Activated T-cell treated with anti-CD3 and anti-CD28 coated beads for 4 hours (primary cell): ENCODE measurements at places on chromosomes 7 and 10.

DNA sequence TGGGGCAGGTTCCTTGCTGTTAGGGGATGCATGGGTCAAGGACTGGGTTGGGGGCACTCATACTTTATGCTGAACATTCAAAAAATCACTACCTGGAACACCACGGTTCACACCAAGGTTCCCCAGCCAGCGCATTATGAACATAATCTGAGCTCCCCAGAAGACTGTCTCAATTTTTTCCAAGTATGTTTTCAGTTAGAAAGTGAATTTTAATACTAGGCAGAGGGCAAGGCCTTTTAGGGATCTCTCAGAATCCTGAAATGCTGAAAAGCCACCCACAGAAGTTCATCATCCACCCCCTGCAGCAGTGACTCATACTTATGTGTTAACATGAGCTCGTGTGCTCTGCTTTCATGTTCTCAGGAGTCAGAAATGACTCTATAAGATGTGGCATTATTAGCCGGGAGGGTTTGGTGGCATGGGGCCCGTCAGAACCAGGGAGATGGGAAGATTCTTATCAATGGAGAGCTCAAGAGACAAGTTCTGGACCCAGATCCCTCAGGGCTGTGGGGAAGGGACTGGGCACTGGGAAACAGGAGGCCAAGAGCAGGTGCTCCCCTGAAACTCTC is 185.2 kb upstream of the ITGB1 start:
- DNase-seq = peak; percentile 51

GRCh38 chr7:22387583-22387982 is 30.6 kb upstream of the RAPGEF5 start:
- no peak for DNase-seq

- no peak for DNase-seq
Observed at GRCh38 chr10:59075576-59075975, 100.9 kb upstream of the PHYHIPL start.

GRCh38 chr7:27295236-27295635 is 52.6 kb downstream of the EVX1 start:
- DNase-seq = no peak

DNA sequence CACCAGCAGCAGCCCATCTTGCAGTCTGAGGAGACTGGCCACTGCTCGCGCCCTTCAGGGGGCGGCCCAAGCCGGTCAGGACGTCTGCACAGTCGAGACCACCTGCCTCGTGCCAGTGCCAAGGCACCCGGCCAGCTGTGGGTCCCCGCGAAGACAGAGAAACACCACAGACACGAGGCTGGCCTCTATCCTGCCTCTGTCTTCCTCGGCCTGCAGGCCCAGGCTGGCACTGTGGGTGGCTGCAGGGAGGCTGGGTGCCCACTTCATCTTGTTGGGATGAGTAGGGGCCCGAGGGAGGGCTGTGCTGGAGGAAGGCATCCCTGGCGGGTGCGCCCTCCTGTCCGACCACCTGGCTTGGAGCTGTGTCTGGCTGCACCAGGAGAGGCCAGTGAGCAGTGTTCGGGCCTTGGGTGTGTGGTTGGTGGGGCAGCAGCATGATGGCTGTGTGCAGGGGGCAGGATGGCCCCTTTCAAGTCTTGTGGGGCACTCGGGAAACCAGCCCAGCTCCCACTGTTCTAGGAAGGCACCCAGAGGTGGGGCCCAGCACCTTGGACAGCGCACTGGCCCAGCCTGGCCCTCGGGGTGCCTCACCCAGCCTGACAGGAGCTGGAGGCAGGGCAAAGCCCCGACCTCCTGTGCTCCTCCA is 7.3 kb downstream of the DPYSL4 start:
- no peak for DNase-seq

DNA sequence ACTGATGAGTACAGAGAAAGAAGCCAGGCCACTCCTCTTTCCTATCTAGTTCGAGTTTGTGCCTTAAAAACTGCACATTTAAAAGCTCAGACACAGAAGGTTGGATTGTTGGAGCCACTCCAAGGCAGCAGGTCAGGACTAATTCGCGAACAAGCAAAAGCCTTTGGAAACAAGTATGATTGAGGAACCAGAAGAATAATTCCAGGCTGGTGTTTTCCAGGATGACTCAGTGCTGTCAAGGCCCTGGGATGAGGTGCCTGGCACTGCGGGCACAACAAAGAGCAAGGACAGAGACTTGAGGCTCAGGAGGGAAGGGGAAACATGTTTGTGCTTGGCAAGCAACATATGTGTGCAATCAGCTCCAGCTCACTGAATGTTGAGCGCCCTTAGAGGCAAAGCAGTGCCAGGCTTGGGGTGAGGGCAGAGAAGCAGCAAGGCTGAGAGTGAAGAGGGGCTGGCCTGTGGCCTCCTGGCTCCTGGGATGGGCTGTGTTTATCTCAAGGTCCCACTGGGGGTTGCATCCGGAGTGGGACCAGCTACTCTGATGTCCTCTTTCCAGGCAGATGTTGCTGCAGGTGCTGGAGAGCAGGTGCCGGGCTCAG is 44.1 kb downstream of the VSTM4 start:
- DNase-seq = no peak

DNA sequence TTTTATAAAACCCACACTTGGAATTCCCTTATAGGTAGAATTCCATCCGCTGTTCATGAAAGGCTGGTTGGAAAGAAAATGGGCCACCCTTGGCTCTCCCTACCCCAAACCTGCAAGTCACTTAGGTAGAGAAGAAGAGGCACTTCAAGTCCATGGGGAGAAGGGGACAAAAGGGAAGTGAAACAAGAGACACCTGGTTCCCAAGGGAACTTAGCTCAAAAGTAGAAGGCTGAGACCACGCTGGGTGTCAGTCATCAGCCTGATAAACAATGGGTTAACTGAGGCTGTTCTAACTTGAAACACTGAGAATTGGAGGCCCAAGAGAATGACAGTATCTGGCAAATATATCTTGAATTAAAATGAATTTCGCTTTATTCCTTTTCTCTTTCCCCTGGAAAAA is 330.8 kb upstream of the NFE2L3 start:
- DNase-seq = no peak

DNA sequence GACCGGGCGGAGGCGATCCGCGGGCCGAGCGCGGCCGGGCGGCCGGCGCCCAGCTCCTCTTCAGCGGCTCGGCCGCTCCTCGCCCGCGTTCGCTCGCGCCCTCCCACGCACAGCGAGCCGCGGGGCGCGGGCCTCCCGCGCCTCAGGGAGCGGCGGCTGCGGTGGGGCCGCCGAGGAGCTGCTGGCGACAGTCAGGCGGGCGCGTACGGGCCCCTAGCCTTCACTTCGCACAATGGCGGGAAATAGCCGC is at the start of gene MCMBP:
Gene MCMBP (minus strand): TSS at position 234 of the 250 bp plus-strand sequence. CDS start 259 bp downstream, outside the sequence.
- no peak for DNase-seq

DNA sequence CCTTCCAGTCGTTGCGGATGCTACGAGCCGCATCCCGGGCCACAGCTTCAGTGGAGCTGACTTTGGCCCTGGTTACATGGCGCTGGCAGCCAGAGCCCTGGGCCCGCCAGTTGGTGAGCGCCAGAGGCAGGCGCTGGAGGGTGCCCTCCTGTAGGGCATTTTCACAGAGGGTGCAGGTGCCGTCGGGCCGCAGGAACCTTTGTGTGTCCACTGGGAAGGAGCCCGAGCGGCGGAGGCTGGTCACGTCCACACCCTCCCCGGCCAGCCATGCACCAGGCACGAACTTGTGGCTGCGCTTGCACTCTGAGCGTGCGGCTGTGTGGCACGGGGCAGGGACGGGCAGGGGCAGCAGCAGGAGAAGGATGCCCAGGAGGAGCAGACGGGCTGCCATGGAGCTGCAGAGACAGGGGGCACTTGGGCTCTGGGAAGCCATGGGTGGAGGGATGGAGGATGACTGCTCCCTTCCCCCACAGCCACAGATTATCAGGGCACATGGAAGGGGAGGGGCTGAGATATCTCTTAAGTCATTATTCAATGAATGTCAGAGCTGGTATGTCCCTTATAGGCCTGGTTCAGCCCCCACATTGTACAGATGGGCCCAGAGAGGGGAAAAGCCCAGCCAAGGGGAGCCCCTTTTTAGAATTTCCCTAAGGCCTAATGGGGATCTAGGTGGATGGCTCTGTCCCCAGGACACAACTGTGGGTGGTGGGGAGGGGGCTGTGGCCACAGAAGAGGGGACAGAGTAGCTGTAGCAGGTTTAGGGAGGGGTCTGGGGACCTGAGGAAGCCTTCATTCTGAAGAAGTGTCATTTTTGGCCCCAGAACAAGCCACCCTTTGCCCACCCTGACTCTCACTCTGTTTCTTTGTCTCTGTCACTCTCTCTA is 1.8 kb downstream of the PRF1 start:
- no peak for DNase-seq

DNA sequence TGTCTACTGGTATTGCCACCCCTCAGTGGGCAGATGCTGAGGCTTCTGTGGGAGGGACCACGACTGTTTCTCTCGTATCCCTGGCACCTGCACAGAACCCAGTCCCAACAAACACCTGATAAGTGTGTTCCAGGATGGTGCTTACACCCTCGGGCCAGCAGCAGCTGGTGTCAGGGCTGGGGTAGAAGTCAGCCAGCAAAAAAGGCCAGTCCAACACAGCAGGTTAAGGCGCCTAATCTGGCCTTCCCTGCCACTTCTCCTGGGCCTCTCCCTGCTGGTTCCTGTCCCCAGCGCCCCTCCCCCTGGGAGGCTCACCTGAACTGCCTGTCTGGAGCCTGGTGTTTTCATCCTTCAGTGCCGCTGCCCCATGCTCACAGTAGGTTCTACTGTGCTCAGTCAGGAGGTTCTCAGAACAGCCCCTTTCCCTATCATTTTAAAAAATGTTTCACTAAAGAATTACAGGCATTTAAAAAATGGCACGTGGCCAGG is 20.0 kb downstream of the PODXL start:
- DNase-seq = no peak

GRCh38 chr10:9869205-9869604 is 1148.5 kb upstream of the CELF2 start:
- DNase-seq = no peak

DNA sequence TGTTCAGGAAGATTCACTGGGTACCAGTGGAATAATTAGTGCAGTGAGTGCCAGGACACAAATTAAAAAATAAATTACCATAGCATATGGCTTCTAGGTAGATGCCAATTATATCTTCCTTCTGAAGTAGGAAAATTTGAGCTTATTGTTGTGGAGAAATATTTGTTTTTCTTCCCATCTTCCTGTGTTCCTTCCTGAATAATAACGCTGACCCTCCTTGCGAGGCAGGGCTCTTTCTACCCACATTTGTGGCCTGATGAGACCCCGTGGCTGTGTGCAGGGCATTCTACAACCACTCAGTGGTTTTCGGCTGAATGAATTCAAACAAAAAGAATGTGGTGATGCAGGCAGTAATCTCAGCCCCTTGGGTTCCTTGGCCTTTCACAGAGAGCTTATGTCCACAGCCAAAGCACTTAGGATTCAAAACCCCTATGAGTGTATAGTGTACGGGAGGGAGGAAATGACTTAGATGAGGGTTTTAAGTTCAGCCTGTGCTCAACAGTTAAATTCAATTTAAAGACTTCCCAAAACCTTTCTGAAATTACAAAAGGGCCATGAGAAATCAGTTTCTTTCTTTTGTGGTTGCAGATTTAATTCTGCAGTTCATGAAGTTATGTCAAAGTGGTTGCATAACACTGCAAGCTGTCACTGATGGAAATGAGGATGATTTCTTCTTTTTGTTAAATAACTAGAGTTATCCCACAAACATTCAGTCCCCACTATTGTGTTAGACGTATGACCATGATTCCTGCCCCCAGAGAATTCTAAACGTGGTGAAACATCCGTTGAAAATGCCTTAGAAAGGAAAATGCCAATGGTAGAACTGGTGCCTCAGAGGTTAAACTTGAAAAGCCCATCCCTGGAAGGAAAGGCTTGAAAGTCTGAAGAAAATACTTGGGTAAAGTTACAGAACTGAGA is 255.3 kb downstream of the FZD1 start:
- DNase-seq = no peak

DNA sequence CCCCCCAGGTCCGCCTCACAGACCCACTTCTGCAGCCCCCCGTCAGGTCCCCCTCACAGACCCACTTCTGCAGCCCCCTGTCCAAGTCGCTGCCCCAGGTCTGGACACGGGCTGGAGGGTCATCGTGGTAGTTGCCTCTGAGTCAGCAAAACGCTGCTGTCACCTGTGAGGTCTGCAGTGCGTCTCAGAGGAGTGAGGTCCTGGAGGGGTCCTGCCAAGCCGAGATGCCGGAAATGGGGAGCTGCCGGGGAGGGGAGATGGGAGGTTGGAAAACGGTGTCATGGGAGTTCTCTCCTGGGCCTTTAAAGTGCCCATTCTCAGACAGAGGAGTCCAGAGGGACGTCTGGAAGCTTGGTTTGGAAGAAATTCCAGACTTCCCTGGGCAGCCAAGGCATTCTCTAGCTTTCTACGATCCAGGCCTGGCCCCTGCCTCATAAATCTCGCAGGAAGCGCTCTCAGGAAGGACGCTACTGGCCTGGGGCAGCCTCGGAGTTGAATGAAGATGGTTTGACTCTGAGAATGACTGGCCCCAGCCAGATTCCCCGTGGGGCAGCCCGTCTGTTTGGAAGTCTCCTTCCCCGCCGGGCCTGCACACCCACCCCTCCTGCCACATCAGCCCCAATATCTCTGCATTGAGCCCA is 38.7 kb downstream of the CALML3 start:
- no peak for DNase-seq

DNA sequence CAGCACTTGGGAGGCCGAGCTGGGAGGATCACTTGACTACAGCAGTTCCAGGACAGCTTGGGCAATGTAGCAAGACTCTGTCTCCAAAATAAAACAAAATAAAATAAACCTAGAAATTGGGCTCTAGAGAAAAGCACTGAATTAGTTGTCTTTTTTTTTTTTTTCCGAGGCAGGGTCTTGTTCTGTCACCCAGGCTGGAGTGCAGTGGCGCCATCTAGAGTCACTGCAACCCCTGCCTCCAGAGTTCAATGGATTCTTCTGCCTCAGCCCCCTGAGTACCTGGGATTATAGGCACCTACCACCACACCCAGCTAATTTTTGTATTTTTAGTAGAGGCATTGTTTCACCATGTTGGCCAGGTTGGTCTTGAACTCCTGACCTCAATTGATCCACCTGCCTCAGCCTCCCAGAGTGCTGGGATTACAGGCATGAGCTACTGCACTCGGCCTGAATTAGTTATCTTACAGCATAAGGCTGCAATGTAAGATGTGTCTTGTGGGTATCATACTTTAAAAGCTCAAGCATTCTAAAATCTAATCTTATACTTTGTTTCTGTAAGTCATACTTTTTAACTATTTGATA is 12.8 kb downstream of the MEIG1 start:
- DNase-seq = peak; percentile 31

DNA sequence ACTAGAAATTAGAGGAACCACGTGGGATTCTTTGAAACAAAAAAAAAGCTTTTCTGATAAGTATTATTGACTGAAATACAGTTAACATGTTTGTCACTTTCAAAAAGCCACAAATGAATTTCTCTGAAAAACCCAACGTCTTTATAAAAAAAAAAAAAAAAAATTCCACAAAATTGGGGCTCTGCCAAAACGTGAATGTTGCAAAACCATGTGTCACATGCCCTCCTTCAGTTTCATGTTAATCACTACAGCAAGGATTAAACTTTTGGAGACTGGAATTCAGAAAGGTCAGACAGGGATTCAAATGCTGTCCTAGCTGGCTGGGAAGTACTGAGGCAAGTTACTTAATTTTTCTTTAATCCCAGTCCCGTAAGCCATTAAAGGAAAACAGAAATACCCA is 278.0 kb upstream of the KLF14 start:
- DNase-seq = no peak

GRCh38 chr10:97426776-97427570 is 982 bp downstream of the PGAM1 start:
- DNase-seq = no peak
